Breast epithelium (tissue), 4 donors: ENCODE measurements at places on chromosomes 6 and 20.

DNA sequence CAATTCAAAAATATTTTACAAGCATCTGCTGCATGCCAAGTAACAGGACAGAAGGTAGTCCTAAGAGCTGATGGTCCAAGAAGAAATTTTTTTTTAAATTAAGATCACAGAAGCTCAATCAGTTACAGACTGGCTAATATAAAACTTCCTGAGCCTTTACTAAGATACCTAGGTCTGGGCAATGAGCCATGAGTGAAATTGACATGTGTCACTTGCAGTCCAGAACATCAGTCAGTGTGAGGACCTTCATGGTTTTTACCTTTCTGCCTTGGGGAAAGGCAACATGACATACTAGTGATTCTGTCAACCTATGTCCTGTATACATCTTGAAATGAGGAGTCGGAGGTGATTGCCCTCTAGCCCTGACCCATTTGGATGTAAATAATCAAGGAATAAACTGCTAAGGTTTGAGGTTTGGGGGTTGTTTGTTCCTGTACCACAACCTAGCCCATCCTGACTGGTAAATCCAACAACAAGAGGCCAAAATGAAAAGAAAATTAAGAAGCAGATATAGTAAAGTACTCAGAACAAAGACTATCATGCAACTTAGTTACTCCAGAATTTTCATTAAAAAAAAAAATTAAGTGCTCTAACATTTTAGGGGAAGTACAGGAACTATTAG lies 70.0 kb downstream of the CNKSR3 start:
- no peaks in the 10 kb centered on the region for H3K36me3 ChIP-seq
- H3K4me1 ChIP-seq = no peaks in the 10 kb centered on the region
- H3K27me3 ChIP-seq = no peaks in the 10 kb centered on the region
- no peak overlapping the region for H3K4me3 ChIP-seq

DNA sequence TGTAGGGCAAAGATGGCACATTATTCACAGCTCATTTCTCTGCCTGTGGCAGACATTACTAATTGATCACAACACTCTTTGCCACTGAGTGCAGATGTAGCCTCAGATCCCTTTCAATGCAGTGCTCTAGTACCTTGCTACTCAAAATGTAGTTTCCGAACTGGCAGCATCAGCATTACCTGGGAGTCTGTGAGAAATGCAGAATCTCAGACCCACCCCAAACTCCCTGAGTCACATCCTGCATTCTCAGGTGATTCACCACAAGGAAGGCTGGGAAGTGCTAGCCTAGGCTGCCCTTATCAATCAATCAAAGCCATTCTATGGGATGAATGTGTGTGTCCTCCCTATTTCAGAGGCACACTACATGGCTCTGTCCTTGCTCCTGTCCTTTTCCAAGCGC lies 58.5 kb downstream of the PCNA start:
- no peak overlapping the region for H3K27ac ChIP-seq
- no peak overlapping the region for H3K4me3 ChIP-seq
- no peak for DNase-seq
- H3K36me3 ChIP-seq = no peaks in the 10 kb centered on the region

DNA sequence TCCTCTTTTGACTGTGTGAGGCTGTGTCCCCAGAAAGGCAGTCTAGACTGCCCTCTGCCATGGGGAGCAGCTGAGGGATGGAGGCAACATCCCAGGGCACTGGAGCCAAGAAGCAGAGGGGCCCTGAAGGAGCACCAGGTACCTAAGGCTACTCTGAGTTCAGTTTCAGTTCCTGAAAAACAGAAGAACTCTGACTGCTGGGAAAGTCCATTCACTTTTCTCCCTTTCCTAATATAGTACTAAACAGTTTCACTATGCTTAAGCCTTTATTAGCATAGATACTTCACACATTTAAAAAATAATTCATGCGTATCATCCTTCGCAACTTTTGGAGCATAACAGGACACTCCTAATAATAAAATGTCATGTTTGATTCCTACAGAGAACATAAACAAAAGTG lies 130.0 kb downstream of the FOXC1 start:
- H3K36me3 ChIP-seq = no peaks in the 10 kb centered on the region
- no peaks in the 10 kb centered on the region for H3K27me3 ChIP-seq
- no peak overlapping the region for H3K4me3 ChIP-seq
- no peak overlapping the region for H3K27ac ChIP-seq
- no peak for DNase-seq

DNA sequence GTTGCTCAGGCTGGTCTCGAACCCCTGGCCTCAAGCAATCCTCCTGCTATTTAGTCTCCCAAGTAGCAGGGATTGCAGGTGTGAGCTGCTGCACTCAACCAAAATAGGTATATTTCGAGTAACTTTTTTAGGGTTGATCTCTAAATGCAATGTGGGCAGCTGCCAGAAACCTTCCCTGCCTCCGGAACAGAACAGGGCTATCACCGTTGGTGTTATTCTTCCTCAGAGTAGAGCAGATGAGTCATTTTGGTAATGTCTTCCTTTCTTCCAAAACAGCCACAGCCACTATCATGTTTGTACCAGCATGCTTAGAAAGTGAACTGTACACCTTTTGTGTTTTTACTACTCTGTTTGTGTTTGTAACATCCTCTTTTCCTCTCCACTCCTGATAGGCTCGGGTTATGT lies 44.1 kb downstream of the SNX9 start:
- no peak overlapping the region for H3K4me3 ChIP-seq
- no peak for DNase-seq
- peak overlapping the region; percentile 2 for H3K27ac ChIP-seq
- H3K27me3 ChIP-seq = no peaks in the 10 kb centered on the region

DNA sequence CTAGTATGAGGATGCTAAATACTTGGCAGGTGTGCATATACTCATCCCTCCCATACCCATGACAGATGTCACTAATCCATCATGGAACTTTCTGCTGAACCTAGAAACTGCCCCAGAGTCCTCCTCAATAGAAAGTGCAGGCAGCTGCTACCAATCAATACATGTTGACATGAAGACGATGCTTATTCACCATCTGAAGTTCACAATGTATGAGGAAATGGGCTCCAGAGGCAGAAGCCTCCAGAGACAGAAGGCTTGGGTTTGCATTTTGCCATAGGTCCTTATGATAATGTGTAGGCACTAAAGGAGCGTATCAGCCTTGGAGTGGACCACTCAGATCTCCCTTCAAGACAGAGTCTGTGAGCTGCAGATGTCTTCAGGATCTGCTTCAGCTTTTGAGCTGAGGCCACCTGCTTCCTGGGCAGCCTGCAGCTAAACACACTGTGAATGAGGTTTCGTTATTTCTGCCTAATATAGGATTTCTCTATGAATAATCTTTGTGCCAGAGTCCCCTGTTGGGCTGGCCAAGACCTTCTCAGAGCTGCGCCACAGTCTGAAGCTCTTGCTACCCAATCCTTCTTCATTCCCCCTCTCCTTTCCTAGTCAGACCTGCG lies 7.5 kb upstream of the KIAA1755 start:
- no peaks in the 10 kb centered on the region for H3K36me3 ChIP-seq
- no peak for DNase-seq
- no peak overlapping the region for H3K4me3 ChIP-seq
- no peaks in the 10 kb centered on the region for H3K4me1 ChIP-seq

- H3K4me1 ChIP-seq = no peaks in the 10 kb centered on the region
- no peak within 1 kb of the TSS for H3K27ac ChIP-seq
- no peaks in the 10 kb centered on the region for H3K27me3 ChIP-seq
- no peaks in the 10 kb centered on the region for H3K36me3 ChIP-seq
- H3K4me3 ChIP-seq = peak within 1 kb of the TSS; percentile 26
- no peak for DNase-seq
These were observed at the start of gene C2 for GRCh38 chr6:31927242-31927862. TSS of gene C2 (plus strand) at chr6:31927717. CDS start at chr6:31927753, 36 bp downstream.
